ENCODE measurements at places on chromosomes 16 and 17.

- no peaks in the 10 kb centered on the region for H3K36me3 ChIP-seq
- no peaks in the 10 kb centered on the region for H3K4me1 ChIP-seq
- H3K27ac ChIP-seq = no peak overlapping the region
- H3K27me3 ChIP-seq = no peaks in the 10 kb centered on the region
- no peak overlapping the region for H3K4me3 ChIP-seq
These were observed 6.0 kb downstream of the CPSF4L start for GRCh38 chr17:73255671-73256181.

- H3K27ac ChIP-seq = no peak overlapping the region
- DNase-seq = no peak
- H3K36me3 ChIP-seq = no peaks in the 10 kb centered on the region
- H3K27me3 ChIP-seq = no peaks in the 10 kb centered on the region
These were observed 76.4 kb downstream of the WWP2 start for GRCh38 chr16:69838489-69838888.

DNA sequence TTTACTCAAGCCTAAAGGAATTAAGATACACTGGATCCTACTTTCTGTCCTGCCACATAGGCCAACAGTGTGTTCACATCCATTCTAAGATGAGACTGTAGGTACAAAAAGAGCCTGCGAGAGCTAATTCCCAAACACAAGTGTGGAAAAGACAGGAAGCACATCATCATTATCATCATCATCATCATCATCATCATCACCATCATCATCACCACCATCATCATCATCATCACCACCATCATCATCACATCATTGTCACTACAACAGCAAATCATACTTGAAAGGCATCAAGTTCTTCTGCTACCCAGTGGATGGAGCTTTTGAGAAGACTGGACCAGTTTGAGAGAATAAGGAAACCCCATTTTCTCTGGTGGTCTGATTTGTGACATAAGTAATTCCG, 268.1 kb downstream of the HS3ST3A1 start:
- H3K4me3 ChIP-seq = no peak overlapping the region
- no peak for DNase-seq
- no peaks in the 10 kb centered on the region for H3K27me3 ChIP-seq
- H3K4me1 ChIP-seq = no peaks in the 10 kb centered on the region

DNA sequence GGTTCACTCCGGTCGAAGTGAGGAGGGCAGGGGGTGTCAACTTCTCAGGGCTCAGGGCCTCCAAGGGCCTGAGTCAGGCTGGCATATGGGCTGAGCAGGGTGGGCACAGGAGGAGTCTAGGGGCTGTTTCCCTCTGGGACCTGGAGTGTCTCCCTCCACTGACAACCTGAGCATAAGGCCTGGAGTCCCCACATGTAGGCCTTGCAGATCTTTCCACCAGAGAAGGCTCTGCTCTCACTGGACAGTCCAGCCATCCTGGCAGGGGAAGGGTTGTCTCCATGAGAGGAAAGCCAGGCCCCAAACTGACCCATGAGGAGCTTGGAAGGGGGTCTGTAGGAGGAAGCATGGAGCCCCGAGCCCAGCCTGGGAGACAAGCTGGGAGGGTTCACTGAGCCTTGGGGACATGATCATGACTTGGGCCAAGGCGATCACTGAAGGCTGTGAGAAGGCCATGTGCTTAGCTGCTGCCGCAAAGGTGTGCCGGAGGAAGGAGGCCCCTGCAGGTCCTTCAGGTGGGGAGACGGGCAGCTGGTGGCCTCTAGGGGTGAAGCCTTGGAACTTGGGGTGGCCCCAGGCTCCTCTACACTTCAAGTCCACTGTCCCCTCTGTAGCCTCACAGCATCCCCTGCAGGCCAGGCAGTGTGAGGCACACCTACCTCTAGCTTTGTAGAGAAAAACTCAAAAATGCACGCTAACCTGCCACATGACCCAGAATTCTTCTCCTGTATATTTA, 9.9 kb downstream of the CMTM2 start:
- no peaks in the 10 kb centered on the region for H3K36me3 ChIP-seq
- no peaks in the 10 kb centered on the region for H3K27me3 ChIP-seq
- H3K27ac ChIP-seq = no peak overlapping the region
- H3K4me3 ChIP-seq = no peak overlapping the region

GRCh38 chr17:29777663-29778062, 152.4 kb downstream of the SSH2 start:
- DNase-seq = no peak
- no peaks in the 10 kb centered on the region for H3K36me3 ChIP-seq
- no peaks in the 10 kb centered on the region for H3K27me3 ChIP-seq
- no peak overlapping the region for H3K4me3 ChIP-seq

DNA sequence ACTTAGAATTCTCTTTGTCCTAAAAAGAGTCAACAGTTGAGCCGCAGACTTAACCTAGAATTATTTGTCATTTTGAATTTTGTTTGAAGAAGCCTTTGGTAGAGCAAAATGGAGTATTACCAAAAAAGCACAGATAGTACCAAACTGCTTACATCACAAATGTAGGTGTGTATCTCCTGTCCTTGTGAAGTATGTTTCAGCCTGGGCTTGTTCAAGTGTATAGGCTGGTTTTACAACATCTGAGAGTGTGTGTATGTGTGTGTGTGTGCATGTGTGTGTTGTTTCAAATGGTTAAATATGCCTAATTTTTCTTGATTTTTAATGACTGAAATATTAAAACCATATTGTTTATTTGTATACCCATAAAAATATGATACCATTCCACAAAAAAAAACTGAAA, 188.7 kb upstream of the AXIN2 start:
- no peak overlapping the region for H3K27ac ChIP-seq
- no peaks in the 10 kb centered on the region for H3K36me3 ChIP-seq
- no peak overlapping the region for H3K4me3 ChIP-seq
- no peak for DNase-seq
- H3K27me3 ChIP-seq = no peaks in the 10 kb centered on the region

DNA sequence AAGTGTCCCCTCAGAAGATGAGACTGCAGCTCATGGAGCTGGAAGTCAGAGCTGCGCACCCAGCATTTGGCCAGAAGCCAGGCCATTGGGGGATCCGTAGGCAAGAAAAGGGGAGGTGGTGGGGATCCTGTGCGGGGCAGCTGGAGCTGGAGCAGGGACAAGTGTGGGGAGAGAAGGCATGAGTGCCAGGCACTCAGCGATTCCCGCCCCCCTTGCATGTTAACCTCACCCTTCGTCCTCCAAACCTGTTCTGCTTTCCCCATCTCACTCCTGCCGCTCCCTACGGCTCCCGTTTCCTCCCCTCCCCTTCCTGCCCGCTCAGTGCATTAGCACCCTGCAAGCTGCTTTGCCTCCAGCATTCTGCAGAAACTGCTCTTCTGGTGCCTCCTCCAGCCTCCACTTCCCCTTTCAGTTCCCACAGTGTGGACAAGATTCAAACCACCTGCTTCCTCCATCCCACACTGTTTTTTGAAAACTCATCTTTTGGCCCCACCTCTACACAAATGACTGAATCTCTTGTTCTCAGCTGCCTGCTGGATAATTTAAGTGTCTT, 5.6 kb downstream of the ALOX15 start:
- DNase-seq = no peak
- H3K36me3 ChIP-seq = no peaks in the 10 kb centered on the region
- no peaks in the 10 kb centered on the region for H3K27me3 ChIP-seq
- no peak overlapping the region for H3K4me3 ChIP-seq
- no peaks in the 10 kb centered on the region for H3K4me1 ChIP-seq
- no peak overlapping the region for H3K27ac ChIP-seq

DNA sequence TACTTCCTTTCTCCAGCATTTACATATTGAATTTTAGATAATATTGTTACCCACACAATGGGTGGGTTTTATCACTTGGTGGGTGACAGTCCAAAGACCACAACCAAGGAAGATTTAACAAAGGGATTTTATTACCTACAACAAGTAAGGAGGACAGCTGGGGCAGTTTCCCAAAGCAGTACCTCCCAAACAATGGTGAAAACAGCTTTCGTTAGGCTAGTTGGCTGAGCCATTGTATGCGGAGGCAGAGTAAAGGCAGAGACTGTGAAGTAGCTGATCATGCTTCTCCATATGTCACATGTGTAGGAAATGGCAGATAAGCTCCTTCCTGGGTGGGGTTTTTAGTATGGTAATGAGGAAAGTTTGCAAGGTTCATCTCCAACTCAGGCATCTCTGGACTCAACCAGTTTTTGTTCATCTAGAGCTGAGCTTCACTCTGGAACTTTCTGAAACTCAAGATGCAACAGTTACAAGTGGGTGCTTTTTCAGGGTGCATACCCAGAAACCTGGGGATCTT, 104.3 kb upstream of the PSMD7 start:
- no peak for DNase-seq
- H3K36me3 ChIP-seq = no peaks in the 10 kb centered on the region
- H3K4me3 ChIP-seq = no peak overlapping the region

- H3K4me1 ChIP-seq = peaks cover 15% of the 10 kb centered on the region
- H3K36me3 ChIP-seq = no peaks in the 10 kb centered on the region
- peak overlapping the region; percentile 53 for H3K27ac ChIP-seq
- H3K4me3 ChIP-seq = peak overlapping the region; percentile 83
- no peaks in the 10 kb centered on the region for H3K27me3 ChIP-seq
These were observed 661 bp downstream of the TEX2 start for GRCh38 chr17:64262198-64262999.
